Esophagus muscularis mucosa (tissue), 4 donors: ENCODE measurements at places on chromosomes 5 and 9.

DNA sequence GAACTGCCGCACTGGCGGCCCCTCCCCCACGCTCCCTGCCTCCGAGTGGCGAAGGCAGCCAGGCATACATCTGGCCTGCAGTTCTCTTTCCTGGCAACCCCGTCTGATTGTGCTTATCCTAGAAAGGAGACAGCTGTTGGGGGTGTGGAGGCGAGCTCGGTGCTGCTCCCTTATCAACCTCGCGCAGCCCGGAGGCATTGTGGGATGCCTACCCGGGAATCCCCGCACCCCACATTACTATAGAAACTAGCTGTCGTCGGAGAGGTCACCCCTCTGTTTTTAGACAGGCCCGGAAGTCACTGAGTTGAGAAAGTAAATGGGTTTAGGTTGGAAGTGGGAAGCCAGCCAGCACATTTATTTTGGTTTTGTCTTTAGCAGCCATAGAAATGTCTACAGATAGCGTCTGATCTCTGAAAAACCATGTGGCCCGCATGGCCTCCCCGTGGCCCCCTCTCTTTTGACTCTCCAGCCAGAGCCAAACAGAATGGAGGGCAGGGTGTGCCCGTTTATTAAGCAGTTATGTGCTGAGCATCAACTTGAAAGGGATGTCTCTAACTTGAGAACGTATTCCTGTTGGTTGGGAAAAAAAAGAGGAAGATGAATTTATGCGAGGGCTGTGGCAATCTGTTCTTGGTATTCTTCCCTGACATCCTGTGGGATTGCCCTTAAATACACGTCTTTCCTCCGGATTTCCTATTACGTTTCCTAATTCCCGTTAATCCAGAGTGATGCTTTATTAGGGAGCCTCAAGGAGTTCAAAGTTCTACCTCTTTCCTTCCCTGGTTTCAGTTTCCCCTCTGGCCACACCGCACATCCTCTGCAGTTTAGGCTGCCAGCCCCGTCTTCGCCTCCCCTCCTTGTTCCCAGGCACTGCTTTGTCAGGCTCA, 3.9 kb downstream of the STC2 start:
- DNase-seq, result no peak

DNA sequence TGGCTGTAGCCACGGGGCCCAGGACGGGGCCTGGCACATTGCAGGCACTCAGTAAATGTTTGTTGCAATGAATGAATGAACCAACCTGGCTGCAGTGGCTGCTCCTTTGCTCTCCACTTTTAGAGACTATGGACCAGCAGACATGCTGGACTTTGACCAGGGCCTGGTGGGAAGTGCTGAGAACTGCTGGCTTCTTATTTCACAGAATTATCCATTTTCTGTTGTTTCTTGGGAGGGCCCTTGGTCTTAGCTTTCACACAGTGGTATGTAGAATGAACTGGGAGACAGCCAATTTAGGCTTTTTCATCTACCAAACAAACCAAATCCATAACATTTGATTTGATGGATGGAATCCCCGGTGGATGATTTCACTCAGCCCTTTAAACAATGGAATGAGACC, 78.0 kb upstream of the LHFPL2 start:
- peak; percentile 74 for DNase-seq

- DNase-seq, result no peak
Measured at GRCh38 chr5:115815693-115816225, 700 bp downstream of the CDO1 start.

- no peak for DNase-seq
Measured at GRCh38 chr5:10662661-10663488, 98.2 kb downstream of the DAP start.

DNA sequence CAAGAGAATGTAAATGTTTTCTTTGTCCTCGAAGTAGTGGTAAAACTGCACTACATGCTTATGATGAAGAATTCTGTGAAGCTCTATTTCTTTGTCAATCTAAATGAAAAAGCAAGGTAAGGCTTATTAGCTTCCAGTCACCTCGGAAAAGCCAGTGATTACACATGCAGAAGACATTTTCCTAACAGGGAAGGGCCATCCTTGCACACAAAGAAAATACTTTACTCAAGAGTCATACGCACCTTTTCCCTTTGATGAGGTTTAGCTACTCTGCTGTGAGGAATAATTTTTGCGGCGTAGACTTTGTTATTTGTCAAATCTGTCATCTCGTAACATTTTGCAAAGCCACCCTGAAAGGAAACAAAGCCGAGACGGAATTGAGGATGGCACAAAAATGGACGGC, 1.1 kb downstream of the PLK2 start:
- no peak for DNase-seq

DNA sequence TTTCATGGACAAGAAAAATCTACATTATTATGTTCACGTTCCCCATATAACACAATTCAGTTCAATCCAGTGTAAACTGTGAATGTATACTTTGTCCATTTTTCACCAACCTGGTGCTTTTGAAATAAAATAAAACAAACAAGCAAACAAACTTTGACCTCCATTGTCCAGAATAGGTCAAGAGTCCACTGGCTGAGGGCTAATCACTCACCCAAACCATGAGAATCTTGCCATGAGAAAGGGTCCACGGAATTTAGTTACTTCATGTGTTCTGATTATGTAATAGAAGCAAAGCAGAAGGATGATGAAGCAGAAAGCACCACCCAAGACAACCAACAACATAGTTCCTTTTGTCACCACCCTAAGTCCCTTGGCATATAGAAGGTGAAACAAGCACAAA, 28.7 kb downstream of the DIAPH1 start:
- DNase-seq, result no peak

GRCh38 chr9:34984049-34984448, 5.5 kb upstream of the DNAJB5 start:
- no peak for DNase-seq

- DNase-seq, result no peak
Measured at GRCh38 chr9:104606152-104606551, 725 bp upstream of the OR13C2 start.

GRCh38 chr5:14112998-14113652, 30.0 kb upstream of the TRIO start:
- DNase-seq, result no peak

DNA sequence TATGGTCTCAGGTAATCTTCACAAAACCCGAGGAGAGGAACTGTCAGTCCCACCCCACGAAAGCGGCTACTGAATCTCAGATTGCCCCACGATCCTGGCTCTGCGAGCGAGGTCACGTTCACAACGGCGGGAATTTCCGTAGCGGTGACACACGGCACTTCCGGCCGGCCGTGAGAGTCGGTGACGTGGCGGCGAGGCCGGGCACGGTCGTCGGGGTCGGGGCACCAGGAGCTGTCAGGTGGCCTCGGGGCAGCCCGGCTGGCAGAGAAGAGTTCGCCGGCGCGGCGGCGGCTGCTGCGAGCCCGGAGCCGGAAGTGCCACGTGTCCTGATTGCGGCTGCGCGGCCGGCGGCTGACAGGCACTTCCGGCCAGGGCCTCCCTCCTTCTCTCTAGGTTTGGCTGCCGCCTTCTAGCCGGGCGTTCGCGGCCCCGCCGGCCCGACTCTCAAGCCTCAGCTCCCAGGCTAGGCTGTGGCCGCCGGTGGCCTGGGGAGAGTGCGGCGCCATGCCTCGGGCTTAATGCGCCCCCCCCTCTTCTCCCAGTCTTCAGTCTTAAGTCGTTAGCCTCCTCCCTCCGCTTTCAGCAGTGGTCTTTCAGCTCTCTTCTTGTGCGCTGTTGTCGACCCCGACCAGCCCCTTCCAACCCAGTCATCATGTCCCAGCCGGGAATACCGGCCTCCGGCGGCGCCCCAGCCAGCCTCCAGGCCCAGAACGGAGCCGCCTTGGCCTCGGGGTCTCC, at the start of gene SEC24A:
Gene SEC24A, plus strand, starts transcription at position 361 of the 738 bp plus-strand sequence. Its CDS starts 292 bp downstream, at position 653.
- peak; percentile 94 for DNase-seq

DNA sequence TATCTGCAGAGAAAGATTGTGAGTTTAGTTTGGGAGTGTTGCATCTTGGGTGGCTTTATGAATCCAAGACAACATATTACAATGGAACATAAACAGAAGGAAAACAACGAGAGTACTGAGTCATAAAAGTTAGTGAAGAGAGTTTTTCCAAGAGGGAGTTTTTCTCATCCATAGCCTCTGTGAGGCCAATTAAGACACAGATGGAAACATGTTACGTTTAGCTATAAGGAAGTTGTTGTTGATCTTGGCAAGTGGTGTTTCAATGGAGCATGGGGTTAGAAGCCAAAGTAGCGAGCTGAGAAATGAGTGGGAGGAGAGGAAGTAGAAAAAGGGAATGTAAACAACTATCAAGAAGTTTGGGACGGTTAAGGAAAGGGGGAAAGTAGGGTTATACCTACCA, 53.3 kb upstream of the SPATA31D4 start:
- no peak for DNase-seq

- DNase-seq, result no peak
Measured at GRCh38 chr5:79416499-79416898, 97.4 kb downstream of the HOMER1 start.

GRCh38 chr9:25543806-25544205, 134.4 kb downstream of the TUSC1 start:
- no peak for DNase-seq

GRCh38 chr5:112232667-112233066, 186.4 kb downstream of the EPB41L4A start:
- no peak for DNase-seq

DNA sequence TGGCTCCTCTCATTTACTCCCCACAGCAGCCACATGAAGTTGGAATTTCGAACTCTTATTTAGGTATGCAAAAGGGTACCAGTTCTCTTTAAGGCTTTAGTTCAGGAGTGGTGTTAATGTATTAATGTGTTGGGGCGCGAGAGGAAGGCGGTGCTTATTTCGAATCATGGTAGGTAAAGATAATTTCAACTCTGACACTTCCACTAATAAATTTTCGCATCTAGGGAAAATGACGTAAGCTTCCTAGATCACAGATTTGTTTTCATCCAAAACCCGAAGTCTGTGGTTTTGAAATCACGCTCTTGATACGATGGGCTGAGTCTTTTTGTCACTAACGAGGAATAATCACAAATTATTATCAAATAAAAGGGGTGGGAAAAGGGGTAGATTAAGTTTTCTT, 681 bp downstream of the PPWD1 start:
- no peak for DNase-seq

DNA sequence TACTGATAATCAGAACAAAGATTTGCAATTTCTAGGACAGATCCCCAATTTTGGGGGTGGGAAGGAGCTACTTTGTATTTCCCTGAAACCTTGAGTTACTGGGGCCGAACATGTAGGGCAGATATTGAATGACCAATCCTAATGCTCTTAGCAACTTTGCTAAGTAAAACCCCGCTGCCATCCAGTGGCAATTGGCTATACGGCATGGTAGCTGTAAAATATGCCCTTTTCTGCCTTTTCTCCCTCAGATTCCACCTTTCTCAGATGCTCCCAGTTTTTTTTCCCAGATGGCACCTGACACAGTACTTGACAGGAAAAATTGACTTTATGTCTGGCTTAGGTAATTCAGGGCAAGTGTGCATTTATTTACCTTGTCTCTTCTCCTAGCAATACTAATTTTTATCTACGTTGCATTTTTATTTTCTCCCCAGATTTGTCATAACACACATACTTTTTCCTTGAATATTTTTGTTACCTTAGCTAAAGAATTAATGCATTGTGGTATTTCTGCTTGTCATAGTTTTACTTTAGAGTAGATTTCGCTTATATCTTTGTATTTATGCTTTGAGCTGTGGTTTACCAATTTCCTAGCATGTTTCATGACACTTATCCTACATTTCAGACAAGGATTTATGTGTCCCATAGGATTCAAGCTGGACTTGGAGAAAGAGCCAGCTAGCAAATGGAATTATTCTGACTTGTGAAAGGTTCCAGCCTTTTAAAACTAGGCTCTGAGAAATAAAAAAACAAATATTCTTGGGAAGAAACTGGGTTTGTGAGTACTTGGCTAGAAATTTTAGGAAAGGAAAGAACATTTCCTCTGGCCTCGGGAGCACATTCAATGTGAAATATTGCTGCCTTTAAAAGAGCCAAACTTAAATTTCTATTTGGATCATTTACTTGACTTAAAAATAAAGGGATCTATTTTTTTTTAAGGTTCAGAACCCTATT, 37.4 kb downstream of the PIK3R1 start:
- DNase-seq, result no peak

DNA sequence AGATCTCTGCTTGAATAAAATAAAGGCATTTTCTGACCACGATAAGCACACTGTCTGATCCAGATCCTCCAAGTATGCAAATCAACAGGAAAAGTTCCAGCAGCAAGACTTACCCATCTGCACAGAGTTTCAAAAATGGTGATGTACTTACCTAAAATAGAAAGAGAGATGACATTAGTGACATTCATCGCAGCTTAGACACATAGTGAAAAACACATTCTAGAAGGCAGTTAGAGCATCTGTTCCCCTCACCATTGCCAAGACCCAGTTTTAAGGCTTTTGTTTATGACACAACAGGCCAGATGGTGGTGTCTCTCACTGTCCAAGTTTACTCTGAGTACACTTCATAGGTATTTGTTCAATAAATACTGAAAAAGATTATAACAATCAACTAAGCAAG, 207.7 kb downstream of the PDE4D start:
- DNase-seq, result no peak

- no peak for DNase-seq
Measured at GRCh38 chr9:8486095-8486494, 686.5 kb upstream of the DMAC1 start.

GRCh38 chr5:113293975-113294310, 140.8 kb downstream of the TSSK1B start:
- no peak for DNase-seq

GRCh38 chr9:1100945-1101344, 50.8 kb downstream of the DMRT2 start:
- no peak for DNase-seq

- DNase-seq, result no peak
Measured at GRCh38 chr9:86669422-86669821, 277.9 kb downstream of the GAS1 start.

DNA sequence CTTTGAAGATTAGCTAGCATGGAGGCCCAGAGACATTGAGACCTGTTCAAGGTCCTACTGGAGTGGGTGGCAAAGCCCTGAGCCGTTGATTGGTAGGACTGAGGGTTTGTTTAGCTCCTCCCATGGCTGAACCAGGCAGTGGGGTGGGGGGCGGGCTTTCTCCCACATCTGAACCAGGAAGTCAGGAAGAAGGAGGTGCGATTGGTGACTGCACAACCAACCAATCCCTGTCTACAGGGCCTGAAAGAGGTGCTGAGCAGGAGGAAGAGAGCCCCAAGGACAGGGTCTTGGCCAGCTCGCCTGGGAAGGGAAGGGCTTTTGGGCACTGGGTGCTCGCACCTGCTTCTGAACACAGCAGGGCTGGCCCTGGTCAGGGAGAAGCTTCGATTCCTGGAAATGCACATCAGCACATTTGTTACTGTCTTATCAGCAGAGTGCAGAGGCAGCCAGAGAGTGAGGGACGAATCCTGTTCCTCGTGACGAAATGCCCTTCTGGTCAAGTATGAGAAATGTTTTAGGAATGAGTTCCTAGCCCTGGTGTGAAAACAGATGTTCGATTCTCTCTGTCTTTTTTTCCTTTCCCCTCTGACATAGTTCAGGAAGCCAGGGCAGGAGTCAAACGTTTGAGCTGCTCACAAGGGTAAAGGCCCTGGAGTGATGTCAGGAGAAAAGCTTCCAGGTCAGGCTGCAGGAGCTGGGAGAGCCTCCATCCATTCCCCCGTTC, 294.8 kb upstream of the KLF4 start:
- no peak for DNase-seq
